ENCODE measurements at places on chromosomes 3 and 15.

DNA sequence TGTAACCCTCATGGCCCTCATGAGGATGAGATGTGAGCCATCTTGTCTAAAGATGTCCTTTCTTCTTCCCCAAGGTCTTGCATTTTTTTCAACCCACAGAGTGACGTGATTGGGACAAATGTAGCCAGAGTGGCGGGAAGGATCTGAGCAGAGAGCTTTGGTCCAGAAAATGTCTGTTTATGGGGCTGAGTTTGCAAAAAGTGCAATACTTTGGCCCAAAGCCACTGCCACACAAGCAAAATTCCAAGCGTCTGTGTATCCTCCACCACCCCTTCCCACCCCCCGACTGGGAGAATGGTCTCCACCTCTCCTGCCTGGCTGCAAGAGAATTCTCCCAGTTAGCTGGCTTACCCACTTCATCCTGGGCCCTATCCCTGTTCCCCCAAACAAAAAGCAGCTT is 246.9 kb upstream of the LRIG1 start:
- no peak for DNase-seq

GRCh38 chr3:170159459-170159858 is 22.1 kb downstream of the PHC3 start:
- DNase-seq = no peak

DNA sequence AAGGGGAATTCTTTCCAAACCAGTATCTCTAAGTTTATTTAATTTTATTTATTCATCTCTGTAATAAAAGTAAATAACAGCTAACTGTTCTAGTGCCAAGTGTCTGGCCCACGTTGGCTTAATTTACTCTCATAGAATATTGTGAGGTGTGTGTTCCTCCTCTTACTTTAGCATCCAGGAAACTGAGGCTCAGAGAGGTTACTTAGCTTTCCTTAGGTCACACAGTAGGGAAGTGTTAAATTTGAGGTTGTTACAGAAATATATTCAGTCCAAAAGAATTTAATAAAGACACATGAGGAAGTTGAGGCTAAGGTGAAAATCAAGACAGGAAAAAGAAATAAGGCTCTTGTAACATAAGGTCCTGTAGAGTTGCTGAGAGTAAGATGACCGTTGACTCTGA is 84.4 kb upstream of the MRPS22 start:
- DNase-seq = no peak

GRCh38 chr15:37111427-37111717 is 11.0 kb upstream of the MEIS2 start:
- no peak for DNase-seq

- no peak for DNase-seq
These were observed 490.9 kb upstream of the TBL1XR1 start for GRCh38 chr3:177688152-177688551.

- no peak for DNase-seq
These were observed 260.0 kb upstream of the THBS1 start for GRCh38 chr15:39320886-39321285.

GRCh38 chr15:38996111-38996631 is 431.6 kb upstream of the RASGRP1 start:
- DNase-seq = no peak

- no peak for DNase-seq
These were observed 27.4 kb downstream of the IDH2 start for GRCh38 chr15:90074916-90075315.

DNA sequence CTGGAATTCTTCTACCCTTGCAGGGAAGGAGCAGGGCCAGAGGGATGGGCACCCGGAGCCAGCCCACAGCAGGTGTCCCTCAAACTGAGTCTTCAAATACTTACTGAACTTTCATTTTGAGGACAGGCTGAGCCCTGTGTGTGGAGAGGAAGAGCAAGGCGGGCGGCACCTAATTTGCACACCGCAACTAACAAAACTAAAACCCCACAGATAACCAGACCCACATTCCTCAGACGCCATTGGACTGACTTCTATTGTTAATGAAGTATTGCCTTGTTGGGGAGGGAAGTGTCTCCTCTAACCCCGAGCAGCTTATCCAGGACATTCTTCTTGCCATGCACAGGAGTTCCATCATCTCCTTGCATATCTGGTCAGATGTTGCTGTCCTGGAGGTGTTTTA is 105.2 kb upstream of the NR2E3 start:
- DNase-seq = no peak

DNA sequence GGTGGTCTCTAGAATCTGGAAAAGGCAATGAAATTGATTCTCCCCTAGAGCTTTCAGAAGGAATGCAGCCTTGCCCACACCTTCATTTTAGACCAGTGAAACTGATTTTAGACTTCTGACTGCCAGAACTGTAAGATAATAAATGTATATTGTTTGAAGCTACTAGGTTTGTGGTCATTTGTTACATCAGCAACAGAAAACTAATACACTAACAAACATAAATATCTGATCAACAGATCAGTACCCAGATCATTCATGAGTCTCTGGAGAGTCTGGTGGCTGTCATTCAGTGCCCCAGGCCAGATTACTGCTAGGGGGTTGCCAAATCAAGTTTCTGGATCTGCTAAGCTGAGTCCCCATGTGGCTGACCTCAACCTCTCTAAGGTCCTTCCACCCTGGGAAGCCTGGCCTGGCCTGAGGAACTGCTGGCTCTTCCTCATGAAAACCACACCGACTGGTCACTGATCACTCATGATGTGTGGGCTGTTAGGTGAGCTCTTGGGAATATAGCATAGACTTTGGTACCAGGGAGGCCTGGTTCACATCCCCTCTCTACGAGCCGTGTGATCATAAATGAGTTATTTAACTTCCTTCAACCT is 11.1 kb upstream of the LACTB start:
- no peak for DNase-seq

DNA sequence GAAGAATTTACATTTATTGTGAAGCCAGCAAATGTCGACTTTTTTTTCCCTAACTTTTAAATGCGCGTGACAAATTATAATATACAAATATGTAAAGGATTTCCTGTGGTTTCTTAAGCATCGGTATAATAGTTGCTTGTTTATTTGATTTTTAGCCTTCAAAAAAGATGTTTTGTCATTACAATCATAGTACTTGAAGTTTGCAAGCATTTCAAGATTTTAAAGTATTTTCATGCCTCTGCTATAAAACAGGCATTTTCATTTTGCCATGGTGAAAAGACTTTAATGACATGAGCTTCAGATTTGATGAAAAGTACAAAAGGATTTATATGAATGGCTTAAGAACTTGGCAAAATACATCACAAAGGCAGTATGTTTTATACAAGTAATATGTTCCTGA is 9.4 kb upstream of the P2RY12 start:
- no peak for DNase-seq

- no peak for DNase-seq
These were observed 1.4 kb downstream of the SEC61A1 start for GRCh38 chr3:128053614-128054013.

DNA sequence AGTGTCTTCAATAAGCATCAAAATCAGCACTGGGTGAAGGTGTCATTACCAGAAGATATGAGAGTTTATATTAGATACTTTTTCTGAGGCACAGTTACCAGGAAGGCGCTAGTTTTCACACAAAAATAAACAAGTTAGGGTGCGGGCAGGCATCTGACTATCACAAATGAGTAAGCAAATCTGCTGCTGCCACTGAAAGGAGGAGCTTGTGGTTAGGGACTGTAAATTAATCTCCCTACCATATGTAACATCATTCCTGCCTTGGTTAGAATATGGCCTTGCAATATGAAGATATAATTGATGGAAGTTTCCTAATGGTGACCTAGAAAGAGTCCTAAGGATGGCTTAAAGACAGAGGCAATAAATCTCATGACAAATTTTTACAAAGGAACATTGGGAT is 19.5 kb upstream of the EID1 start:
- DNase-seq = no peak

DNA sequence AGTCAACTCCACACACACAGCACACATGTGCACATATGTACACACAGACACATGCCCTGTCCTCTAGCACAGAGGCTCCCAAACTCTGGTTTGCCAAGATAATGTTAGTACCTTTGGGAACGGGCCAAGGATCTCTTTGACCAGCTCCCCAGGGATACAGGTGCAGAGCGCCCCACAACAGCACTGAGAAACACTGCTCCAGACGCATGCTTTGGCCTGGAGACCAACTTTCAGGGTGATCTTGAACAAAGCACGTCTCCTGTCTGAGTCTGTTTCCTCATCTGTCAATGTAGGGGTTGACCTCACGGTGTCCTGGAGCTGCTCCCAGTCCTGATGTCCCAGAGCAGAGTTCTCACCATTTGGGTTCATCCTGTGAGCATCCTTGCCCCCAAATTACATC is 15.9 kb upstream of the SKOR1 start:
- no peak for DNase-seq

- DNase-seq = no peak
These were observed 8.5 kb upstream of the USP3 start for GRCh38 chr15:63495780-63496488.

GRCh38 chr3:182904164-182904563 is 76.2 kb downstream of the DCUN1D1 start:
- DNase-seq = no peak

DNA sequence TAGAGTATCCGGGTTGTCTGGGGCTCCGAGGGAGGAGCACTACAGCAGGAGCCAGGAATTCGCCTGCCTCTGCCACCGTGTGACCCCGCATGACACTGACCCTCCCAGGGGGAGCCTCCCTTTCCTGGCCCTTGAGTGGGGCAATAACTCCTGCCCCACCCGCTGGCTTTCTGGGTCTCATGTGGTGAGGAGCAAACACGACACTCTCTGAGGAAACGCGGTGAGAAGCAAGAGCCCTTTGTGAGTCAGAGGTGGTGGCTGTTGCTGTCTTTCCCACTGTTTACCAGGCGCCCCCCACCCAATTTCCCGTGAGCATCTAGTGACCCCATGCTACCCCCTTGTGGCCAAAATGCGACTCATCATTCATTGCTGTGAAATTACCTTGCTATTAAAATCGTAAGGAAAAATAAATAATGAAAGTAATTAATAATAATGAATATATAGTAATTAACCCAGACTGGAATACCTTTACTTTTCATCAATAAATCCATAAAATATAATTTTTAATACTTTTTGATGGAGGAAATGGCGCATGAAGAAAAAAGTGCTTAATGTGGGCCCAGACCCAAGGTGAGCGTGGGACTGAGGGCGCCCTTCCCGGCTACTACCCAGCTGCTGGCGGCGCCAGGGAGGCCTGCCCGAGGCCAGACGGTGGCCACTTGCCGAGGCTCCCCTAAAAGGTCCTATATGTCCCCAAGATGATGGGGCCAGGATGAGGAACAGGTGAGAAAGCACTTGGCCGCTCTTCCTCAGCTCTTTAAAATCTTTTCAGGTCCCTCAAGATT is 29.3 kb downstream of the CCNL1 start:
- DNase-seq = peak; percentile 57

DNA sequence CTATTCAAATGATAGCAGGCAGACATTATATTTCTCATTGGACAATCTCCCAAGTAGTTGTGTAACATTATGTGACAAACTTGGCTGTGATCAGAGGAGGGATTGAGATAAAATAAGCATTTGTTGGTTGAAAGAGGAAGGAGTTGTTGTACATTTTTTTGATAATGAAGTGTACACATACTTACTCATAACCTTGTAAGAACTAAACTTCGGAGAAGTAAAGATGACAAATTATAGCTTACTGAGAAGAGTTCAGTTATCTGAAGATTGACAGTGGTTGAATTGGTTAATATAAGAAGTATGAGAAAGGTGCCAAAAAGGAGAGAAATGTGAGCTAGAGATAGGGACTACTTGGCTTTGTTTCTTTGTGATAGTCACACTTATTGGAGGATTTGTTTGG is 32.6 kb downstream of the STT3B start:
- DNase-seq = no peak

DNA sequence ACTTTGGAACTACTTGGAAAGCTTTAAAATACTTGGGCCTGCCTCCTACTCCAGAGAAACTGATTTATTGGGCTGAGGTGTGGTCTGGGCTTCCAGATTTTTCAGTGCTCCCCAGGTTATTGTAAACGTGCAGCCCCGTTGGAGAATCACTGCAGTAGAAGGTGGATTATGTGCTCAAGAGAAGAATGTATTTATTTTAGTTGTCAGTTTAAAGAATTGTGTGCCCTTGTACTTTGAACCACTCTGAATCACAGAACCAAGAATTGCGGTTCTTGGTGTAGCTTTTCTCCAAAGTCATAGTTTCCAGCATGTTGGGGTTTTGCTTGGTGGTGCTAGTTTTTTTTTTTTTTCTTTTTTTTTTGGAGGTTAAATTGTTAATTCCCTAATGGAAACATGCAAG is 1.6 kb downstream of the TATDN2 start:
- no peak for DNase-seq

- no peak for DNase-seq
These were observed 53.2 kb downstream of the TM4SF4 start for GRCh38 chr3:149527531-149528339.

- no peak for DNase-seq
These were observed 124.3 kb downstream of the ABI3BP start for GRCh38 chr3:100868894-100869293.

DNA sequence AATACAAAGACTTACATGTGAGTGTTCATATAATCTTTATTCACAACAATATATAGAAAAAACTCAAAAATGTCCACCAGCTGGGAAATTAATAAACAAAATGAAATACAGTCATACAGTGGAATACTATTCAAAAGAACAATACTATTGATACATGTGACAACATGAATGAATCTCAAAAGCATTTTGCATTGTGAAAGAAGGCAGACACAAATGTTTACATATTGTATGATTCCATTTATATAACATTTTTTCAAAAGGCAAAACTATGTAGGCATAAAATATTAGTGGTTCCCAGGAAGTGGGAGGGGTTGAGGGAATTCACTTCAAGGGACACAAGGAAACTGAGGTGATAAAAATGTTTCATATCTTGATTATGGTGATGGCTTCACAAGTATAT is 303.2 kb downstream of the CTNNB1 start:
- DNase-seq = no peak

GRCh38 chr3:71495708-71496472 is 87.6 kb downstream of the FOXP1 start:
- no peak for DNase-seq

DNA sequence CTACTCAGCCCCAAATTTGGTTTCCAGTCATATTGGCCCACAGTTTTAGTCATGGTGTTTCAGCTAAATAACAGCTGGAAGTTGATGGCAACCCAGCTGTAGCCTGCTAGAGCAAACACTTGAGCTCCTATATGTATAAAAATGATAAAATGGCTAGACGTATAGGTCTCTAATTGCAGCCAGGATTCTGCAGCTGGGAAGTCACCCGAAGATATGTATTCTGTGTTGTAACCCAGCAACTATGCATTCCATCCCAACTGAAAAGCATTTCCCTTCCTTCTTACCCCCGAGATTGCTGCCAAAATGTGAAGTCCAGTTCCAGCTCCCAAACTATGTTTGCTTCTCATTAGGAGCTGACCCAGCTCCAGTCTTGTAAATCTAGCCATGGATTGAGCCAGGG is 408.4 kb downstream of the AGBL1 start:
- DNase-seq = no peak

- DNase-seq = no peak
These were observed 165.1 kb downstream of the LSAMP start for GRCh38 chr3:116280130-116280740.

Data from stimulated activated CD4-positive, alpha-beta T cell treated with anti-CD3 and anti-CD28 coated beads, Interleukin-1b, Interleukin-23, amount 100 ng/mL, for 4 hours (primary cell).